Bone marrow (tissue), 2 donors: ENCODE measurements at places on chromosomes 3 and 15.

DNA sequence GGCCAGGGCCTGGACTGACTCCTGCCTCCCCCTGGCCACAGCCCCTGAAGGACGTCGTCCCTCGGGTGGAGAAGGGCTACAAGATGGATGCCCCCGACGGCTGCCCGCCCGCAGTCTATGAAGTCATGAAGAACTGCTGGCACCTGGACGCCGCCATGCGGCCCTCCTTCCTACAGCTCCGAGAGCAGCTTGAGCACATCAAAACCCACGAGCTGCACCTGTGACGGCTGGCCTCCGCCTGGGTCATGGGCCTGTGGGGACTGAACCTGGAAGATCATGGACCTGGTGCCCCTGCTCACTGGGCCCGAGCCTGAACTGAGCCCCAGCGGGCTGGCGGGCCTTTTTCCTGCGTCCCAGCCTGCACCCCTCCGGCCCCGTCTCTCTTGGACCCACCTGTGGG is 10.3 kb upstream of the LMAN1L start:
- no peak for DNase-seq

DNA sequence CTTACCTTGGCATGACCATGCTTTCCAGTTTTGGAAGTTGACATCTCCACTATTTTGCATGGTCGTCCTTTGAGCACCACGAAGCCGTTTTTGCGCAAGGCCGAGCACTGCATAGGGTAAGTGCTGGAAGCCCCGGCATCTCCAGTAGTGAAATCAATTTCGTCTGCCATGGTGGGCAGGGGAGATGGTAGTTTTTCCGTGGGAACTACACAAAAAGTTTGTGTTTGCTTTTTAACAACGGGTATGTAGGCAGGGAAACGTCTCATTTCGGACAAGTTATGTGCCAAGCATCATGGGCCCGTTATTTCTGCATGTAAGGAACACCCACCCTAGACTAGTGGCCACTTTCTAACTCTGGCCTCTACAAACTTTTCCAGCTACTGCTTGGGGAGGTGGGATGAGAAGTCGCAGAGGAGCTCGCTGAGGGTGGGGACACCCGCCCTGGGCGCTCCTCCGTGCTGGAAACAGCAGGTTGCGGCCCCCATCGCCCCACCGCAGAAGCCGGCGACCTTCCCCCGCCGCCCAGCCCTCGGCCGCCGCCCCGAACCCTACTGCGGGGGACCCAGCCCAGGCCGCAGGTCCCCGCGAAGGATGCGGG is 701 bp downstream of the EIF5A2 start:
- no peak for DNase-seq

DNA sequence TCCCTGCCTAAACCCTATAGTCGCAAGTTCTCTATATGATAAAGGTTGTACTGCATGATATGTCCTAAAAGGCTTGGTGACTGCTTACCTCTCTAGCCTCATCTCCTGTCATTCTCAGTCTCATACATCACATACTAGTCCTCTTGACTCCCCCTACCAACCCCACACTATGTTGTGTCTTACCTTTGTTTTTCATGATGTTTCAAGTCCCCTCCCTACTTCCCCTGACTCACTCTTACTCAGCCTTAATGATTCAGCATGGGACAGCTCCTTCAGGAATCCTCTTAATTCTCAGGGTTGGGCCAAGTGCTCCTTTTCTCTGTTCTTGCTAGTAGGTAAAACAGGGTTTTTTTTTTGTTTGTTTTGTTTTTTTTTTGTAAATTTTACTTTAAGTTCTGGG is 49.6 kb downstream of the SLMAP start:
- no peak for DNase-seq

- DNase-seq: no peak
Observed at GRCh38 chr3:134334231-134334900, 39.9 kb downstream of the AMOTL2 start.

- no peak for DNase-seq
Observed at GRCh38 chr15:77296773-77297337, 123.0 kb downstream of the PEAK1 start.

- DNase-seq: no peak
Observed at GRCh38 chr15:73626072-73626471, 7.1 kb downstream of the NPTN start.

DNA sequence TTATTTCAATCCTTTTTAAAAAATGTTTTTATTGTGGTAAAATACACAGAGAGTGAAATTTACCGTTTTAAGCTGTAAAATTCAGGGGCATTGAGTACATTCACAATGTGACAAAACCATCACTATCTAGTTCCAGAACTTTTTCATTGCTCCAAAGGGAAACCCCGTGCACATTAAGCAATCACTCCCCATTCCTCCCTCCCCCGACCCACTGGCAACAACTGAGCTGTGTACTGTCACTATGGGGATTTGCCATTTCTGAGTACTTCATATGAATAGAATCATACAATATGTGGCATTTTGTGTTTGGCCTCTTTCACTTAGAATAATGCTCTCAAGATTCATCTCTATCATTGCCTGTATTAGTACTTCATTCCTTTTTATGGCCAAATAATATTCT is 45.5 kb upstream of the BOC start:
- no peak for DNase-seq

- no peak for DNase-seq
Observed at GRCh38 chr3:81545572-81545971, 215.9 kb downstream of the GBE1 start.

DNA sequence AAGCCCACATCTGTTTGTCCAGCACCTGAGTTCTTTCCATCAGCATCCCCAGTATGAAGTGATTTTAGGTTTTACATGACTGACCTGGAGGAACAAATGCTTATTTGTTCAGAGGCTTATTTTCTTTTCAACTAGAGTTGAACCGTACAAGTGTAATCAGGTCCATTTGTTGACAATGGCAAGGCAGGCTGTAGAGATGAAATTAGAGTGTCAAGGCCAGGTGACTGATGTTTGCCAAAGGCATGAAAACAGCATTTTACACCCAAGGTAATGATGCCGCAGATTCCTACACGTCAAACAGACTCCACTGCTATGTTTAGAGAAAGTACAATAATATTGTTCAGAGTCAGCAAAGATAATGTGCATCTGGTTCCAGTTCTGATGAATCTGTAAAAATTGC is 96.5 kb downstream of the KCNAB1 start:
- DNase-seq: no peak
